EH (cell line): ENCODE measurements at places on chromosomes 5 and 9.
A peak's percentile ranks its signal among the peaks of the same experiment; 100 is the strongest.

DNA sequence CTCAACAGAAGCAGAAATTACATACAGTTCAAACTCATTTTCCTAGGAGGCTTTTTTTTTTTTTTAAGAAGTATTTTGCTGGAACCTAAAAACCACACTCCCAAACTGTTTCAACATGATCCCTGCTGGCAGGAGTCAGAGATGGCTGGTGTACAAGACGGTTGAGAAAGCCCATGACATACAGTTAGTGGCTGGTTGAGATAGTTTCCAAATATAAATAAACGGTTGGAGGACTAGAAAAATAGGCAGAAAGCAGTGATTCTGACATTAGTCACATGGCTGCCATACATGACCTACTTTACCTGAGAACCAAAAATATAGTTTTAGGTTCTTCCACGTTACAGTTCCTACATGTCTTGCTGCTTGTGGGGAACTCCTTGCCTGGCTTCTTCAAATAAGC, 31.7 kb upstream of the BASP1 start:
- DNase-seq: peak; percentile 94

DNA sequence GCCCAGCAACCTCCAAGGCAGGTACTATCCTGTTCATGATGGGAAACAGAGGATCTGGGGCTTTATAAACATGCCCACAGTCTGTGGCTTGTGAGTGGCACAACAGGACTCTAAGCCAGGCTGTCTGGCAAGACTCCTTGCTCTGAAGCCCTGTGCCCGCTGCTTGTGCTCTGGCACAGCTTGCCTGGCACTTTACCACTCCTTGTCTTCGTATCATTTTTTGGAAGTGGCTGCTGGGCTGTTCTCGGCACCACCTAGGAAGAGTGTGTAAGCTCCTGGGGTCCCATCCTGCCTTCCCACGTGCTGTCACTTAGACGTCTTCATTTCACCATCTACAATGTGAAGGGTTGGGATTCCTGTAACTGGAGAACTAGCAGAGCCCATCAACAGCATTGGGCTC, 59.3 kb upstream of the GLRX start:
- DNase-seq: no peak

DNA sequence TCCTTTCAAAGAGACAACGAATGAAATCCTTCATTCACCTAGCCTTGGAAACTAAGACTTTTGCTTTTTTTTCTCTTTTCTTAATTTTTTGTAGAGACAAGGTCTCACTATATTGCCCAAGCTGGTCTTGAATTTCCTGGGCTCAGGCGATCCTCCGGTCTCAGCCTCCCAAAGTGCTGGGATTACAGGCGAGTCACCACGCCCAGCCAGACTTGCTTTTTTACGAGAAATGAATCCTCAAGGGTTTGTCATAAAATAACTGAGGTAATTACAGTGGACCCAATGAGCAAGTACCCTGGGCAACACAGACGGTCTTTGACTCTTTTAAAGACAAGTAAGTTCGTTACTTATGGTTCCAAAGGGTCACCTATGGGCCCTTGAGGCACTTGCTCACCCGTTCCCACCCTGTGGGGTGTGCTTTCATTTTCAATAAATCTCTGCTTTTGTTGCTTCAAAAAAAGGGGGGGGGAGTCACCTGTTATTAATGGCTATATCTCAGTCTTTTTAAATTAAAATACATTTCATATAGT, 70.4 kb downstream of the TRPM6 start:
- DNase-seq: no peak

GRCh38 chr9:129405089-129405826, 215.6 kb downstream of the C9orf50 start:
- DNase-seq: peak; percentile 78

DNA sequence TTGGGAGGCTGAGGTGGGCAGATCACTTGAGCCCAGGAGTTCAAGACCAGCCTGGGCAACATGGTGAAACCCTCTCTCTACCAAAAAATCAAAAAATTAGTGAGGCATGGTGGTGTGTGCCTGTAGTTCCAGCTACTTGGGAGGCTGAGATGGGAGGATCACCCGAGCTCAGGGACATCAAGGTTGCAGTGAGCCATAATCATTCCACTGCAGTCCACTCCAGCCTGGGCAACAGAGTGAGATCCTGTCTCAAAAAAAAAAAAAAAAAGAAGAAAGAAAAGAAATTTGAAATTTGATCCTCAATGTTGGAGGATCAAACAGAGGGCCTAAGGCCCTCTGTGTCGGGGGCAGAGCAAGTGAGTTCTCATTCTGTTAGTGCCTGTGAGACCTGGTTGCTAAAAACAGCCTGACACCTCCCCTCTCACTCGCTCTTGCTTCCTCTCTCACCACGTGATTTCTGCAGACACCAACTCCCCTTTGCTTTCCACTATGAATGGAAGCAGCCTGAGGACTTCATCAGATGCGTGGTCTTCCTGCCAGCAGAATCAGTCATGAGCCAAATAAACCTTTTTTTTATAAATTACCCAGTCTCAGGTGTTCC, 8.4 kb upstream of the GOLPH3 start:
- DNase-seq: no peak

DNA sequence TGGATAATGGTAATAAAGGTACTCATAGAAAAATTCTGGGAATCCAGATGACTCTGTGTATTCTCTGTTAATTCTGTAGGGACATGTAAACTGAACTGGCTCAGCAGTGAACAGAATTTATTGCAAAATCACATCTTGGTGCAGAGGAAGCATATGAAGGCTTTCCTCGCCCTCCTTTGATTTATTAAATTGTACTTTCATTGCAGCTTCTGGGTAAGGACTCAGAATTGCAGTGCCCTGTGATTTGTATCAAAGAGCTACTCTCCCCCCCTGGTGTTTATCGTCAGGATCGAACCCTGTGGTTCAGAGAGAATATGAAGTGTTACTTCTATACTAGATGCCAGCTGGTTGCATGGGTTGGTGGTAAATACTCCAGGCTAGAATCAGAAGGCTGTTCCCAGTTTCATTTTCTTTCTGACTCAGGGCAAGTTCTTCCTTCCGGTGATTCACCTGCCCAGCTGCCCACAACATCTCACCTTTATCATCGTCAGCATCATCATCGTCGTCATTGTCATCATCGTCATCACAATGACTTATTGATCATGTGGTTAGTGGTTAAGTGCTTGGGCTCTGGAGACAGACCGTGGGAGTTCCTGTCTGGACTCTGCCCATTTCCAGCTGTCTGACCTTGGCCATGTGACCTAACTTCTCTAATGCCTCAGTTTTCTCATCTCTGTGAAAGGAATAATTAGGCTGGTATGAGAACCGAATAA, 238.8 kb downstream of the ARHGAP26 start:
- DNase-seq: peak; percentile 83

DNA sequence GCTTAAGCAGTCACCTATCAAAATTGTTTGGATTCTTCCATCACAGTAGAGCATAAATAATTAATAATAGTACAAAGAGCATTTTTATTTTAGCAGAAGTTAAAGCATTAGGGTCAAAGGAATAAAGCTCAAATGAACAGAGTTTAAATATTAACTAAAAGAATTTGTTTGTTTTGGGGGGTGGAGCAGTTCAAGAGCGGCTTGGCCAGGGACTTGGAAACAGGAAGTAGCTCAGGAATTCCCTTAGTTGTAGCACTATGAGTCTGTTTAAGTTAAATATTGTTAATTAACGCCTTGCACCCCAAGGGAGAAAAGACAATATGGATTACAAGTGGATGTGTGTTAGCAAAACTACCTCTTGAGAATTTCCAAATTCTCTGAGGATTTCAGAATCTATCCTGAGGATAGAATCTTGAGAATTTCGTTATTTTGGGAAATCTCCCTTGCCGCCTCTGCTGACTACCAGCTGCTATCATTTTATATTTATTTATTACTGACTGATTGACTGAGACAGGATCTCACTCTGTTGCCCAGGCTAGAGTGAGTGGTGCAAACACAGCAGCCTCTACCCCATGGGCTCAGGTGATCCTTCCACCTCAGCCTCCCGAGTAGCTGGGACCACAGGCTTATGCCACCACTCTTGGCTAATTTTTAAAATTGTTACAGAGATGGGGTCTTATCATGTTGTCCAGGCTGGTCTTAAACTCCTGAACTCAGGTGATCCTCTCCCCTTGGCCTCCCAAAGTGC, 96.7 kb upstream of the CHD1 start:
- DNase-seq: no peak

DNA sequence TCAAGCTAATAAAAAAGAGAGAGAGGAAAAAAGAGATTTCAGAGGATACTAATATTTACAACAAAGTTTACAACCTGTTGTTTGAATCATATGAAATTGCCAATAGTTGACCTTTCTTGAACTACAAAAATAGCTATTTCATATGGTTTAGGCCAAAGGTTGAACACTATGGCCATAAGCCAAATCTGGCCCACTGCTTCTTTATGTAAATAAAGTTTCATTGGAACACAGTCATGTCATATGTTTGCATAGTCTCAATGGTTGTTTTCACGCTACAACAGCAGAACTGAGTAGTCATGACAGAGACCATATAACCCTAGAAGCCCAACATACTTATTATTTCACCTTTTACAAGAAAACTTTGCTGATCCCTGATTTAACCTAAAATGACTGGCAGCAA, 20.9 kb downstream of the SEMA5A start:
- no peak for DNase-seq

DNA sequence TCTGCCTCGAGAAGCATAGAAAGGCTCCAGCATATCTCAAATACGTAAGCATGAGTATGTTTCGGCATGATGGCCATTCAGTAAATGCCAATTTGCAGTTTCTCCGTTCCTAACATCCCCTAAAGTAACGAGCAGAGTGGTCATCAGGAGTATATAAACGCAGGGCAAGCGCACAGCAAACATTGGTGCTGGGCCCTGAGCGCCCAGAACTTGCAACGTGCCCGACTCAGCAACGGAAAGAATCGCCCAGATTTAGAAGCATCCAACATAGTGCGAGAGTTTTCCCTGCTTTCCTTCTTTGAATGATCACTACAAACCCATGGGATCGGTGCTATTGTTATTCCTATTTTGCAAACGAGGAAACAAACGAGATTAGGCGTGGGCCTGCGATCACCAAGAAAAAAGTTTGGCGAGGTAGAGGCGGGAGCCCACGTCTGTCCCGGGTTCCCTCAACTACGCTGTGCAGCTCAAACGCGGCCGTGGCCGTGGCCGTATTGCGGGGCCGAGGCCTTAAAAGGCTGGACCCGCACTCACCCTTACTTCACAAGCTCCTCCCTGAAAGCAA, 505 bp downstream of the RPS14 start:
- DNase-seq: peak; percentile 32

GRCh38 chr5:9373571-9373970, 172.3 kb downstream of the SEMA5A start:
- no peak for DNase-seq

DNA sequence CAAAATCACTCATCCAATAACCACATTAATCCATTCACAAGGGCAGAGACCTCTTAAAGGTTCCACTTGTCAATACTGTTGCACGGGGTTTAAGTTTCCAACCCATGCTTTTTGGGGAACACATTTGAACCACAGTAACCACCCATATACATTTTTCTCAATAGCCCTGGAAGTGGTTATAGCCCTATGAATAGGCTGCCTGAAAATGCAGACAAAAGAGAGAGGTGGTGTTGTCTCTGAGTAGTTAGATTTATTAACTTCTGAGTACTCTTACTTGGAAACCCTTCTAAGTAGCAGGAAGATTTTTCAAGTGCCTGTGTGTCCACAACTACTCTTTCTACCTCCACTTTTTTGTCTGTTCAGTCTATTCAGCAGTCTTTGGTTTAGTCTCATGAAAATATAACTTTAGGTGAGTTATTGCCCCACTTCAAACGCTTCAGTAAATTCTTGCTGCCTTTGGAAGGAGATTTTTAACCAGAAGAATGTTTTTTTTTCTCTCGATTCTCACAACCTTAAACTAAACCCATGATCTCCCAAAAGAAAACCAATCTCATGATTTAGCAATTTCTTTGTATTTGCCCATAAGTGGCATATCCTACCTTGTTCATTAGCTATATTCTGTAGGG, 42.6 kb downstream of the ARHGEF28 start:
- DNase-seq: no peak

- no peak for DNase-seq
Measured at GRCh38 chr9:93049491-93049890, 9.0 kb upstream of the SUSD3 start.

DNA sequence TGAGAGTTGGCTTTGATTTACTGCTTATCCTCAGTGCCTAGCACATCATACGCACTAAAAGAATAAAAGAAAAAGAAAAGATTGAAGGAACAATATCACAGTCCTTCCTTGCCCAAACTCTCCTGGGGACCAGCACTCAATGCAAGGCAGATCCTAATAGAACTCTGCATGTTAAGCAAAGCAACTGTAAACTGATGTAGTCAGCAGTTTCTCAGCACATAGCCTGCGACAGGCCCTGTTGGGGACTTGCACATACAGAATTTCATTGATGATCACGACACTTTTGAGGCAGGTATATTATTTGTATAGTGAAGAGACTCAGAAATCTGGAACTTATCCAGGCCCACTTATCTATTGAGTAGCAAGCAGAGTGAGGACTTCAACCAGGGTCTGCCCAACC, 15.4 kb downstream of the NIPAL4 start:
- no peak for DNase-seq

DNA sequence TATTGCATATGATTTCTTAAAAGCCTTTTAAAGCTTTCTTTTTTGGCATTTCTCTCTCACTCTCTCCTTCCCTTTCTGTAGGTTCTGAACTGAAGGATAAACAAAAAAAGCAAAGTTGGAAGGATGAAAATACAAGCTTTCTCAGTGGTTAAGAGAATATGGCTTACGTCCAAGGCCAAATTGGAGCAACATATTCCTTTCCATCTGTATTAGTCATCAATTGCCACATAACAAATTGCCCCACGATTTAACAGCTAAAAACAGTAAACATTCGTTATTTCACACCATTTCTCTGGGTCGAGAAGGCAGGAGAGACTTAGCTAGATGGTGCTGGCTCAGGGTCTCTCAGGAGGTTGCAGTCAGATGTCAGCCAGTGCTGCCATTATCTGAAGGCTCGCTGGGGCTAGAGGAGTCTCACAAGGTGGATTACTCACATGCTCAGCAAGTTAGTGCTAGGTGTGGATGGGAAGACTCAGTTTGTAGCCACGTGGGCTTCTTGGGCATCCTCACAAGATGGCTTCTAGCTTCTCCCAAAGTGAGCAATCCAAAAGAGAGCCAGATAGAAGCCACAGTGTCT, 2.0 kb upstream of the ROR2 start:
- DNase-seq: peak; percentile 25

GRCh38 chr9:5186416-5187169, 1.2 kb upstream of the INSL6 start:
- peak; percentile 67 for DNase-seq

DNA sequence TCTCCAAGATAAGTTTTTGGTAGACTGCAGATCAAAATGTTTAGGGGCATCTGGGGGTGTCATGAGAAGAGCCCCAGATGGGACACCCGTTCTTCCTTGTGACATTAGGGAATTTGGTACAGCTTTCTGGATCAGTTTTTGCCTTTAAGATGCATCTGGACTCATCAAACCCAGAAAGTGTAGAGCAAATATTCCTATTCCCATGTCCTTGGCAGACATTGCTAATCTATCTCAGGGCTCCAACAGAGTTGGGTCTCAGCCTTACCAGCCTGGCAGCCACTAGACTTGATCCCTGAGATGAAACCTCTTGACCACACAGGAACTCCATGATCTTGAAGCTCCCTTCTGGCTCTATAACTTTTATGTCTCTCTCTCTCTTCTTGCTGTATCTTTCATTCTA, 35.6 kb downstream of the ERGIC1 start:
- no peak for DNase-seq

- peak; percentile 62 for DNase-seq
Measured at GRCh38 chr5:93117751-93118531, 463.1 kb downstream of the NR2F1-AS1 start.

GRCh38 chr9:134593286-134594077, 48.1 kb upstream of the COL5A1 start:
- DNase-seq: no peak

- no peak for DNase-seq
Measured at GRCh38 chr5:89954916-89955315, 454.6 kb downstream of the CETN3 start.
